NCI-H1417 (cell line): ENCODE measurements at places on chromosomes 6 and 20.

- DNase-seq: no peak
These were observed 94.0 kb downstream of the SCML4 start for GRCh38 chr6:107730106-107730505.

GRCh38 chr20:46770330-46771194, 61.1 kb downstream of the SLC2A10 start:
- DNase-seq: no peak

GRCh38 chr6:112038756-112039430, 15.0 kb upstream of the CCN6 start:
- DNase-seq: no peak

DNA sequence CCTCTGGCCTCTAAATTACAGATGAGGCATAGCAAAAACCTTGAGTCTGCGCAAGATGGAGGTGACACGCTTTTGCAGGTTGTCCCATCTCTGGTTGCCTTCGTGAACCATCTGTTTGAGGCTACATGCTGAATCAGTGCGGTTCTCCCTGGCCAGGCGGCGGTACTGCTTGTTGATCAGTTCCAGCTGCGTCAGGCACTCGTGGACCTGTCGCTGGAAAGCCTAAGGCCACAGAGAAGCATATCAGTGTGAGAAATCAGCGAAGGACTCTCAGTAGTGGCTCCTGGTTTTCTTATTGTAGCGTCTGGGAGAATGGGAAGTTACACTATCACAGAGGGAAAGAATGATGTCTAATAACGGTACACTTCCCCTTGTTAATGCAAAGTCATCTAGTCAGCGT, 344.4 kb downstream of the ESR1 start:
- no peak for DNase-seq

DNA sequence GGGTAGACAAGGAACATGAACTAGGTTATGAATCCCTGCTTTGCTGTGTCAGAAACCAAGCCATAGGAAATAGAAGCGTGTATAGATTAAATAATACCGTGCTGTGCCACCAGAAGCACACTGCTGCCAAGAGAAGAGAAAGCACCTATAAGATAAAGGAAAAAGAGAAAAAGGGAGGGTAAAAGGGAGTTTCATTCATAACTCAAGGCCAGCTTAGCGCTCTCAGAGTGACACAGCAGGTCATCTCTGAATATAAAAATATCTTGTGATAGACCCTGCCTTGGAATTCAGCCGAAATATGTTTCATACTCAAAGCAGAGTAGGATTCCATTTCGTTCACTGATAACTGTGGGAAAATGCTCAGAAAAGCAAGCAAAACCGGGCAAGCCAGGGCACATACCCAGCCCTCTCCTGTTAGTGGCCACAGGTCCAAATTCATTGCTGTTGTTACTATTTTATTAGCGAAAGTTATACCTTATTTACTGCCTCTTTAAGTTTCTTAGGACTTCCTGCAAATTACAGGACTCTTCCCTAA, 8.7 kb downstream of the JAG1 start:
- no peak for DNase-seq

DNA sequence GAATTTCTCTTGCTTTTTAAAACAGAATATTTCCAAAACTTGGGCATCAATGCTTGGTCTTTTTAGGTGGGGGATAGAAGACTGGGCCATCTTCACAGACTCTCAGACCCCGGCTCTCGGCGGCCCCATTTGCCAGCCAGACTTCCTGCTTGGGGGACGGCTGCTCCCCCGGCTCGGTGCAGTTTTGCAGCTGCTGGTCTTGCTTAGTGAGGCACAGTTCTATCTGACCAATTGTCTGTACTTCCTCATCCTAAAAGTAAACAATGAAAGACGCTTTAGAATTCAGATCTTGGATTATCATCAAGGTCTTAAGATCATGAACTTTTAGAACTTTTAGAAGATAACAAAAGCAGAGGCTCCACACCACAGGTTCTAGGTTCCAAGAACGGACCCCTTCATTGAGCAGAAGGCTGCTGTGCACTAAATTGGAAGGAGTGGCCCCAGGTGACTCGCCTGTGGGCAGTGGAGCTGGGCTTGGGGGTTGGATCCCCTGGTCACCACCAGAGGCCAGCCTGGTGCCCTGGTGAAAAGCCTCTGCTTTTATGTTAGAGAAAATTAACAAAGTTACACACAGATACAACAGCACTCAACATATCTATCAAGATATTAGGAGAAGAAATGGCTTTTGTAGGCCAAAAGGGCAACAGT, 26.7 kb downstream of the RNASET2 start:
- DNase-seq: no peak

GRCh38 chr6:137951064-137951597, 84.1 kb downstream of the TNFAIP3 start:
- DNase-seq: no peak

- peak; percentile 78 for DNase-seq
These were observed 437.8 kb downstream of the CDH26 start for GRCh38 chr20:60395991-60396390.

- no peak for DNase-seq
These were observed 718.6 kb downstream of the QKI start for GRCh38 chr6:164133095-164133494.

- DNase-seq: peak; percentile 70
These were observed 741 bp downstream of the PTPN1 start for GRCh38 chr20:50510706-50511542.

- DNase-seq: no peak
These were observed 339.4 kb downstream of the CDH26 start for GRCh38 chr20:60297649-60298048.
